Effector CD4-positive, alpha-beta T cell (primary cell): ENCODE measurements at places on chromosomes 1 and 21.

- DNase-seq, result peak; percentile 60
These were observed 17.7 kb downstream of the TINAGL1 start for GRCh38 chr1:31593770-31594632.

- DNase-seq, result no peak
These were observed 53.8 kb downstream of the PLPP3 start for GRCh38 chr1:56525489-56526041.

DNA sequence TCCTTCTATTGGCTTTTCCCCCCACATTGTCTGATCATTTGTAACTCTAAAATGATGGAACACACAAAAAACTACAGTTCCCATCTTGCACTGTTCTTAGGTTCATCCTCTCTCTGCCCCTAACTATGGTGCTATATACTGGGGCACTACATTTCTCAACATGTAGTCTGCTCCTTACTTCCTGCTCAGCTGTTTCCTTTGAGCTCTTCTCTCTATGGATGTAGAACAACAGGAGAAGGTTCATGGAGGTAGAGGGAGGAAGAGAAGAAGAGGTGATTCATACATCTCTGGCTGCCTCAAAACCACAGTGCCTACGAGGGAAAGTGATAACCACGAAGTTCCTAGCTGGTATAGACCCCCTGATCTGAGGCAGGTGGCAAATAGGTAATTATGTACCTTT, 7.0 kb upstream of the C1orf146 start:
- no peak for DNase-seq

DNA sequence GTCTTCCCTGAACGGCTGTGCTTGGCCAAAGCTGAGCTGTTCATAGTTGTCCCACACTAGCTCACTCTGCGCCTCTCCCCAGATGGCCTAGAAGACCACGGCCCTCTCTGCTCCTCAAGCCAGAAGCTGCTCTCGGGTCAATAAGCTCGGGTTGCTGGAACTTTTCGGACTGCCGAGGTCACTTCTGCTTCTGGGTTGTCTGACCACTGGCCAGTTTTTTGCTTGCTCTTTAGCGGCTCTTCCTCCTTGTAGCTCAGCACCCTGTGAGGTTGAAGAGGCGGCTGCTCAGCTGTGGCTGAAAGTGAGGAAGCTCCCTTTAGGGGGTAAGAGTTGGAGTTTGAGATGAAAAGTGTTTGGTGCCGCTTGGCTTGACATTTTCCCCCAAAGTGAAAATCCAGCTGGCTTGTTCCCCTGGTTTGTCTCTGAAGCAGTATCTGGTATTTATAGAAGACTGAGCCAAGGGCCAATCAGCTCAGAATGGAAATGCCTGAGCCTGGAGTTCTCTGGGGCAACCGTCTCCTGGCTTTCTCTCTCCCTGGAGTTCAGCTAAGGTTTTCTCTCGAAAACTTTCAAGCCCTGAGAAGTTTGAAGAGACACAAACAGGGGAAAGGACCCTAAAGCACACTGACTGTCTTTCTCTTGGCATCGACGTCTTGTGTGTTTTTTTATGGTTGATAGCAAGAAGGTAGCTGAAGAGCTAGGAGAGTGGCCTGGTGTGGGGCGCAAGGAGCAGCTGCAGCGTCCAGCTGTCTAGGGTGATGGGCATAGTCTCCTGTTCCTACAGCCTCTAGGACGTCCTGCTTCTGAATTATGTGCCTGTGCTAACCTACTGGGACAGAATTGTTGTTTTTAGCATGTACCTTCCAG, 72.0 kb downstream of the SYT6 start:
- no peak for DNase-seq

DNA sequence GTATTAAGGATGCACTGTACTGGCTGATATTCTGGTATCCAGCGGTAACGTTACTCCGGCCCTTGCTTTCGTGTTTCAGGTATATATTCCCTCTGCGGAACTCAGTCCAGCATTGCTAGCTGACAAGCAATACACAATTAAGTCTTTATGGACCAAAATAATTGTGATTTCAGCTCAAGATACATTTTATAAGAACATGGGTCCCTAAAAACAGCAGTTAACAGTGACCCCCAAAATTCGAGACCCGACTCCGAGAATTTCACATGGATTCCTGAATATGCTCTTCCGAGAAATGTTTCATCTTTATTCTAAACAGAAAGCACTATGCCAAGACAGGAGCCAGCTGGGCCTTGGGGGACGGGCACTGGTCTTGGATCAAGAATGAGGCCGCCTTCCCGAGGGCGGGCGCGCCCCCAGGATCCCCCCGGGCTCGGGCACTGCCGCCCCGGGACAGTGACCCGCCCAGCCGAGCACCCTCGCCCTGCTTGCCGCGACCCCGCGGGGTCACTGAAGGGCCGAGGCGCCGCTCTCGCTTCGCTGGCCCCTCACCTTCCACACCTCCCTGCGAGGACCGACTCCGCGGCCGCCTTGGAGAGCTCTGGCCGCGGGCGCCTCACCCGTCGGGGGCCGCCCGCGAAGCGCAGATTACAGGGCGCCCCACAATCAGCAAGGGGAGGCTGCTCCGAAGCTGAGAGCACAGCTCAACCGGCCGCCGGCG, 610 bp downstream of the SCYL3 start:
- DNase-seq, result no peak

DNA sequence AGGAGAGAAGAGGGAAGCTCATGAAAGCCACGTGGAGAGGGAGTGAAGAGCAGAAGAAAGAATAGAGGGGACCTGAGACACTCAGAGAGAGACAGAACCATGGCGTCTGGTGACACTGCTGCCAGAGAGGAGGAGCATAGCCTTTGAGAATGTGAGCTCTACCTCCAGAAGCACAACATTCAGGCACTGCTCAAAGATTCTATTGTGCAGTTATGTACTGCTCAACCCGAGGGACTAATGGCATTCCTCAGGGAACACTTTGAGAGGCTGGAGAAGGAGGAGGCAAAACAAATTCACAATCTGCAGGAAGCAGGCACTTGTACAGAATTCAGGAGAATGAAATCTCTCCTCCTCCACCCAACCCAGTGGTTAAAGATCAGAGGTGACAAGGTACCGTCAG, 45.1 kb downstream of the BTBD8 start:
- no peak for DNase-seq

DNA sequence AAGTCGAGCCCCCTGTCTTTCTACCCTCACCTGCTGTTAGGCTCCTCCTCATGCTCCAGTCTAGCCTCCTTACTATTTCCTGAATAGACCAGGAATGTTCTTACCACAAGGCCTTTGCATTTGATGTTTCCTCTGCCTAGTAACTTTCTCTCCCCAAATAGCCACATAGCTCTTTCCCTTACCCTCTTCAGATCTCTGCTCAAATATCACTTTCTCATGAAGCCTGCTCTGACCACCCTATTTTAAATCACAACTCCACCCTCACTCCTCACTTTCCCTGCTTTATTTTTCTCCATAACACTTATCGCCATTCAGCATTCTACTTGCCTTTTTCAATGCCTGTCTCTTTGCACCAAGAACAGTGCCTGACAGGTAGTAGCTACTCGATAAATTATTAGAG, 6.6 kb upstream of the CDCA8 start:
- no peak for DNase-seq

- no peak for DNase-seq
These were observed 53.3 kb downstream of the NENF start for GRCh38 chr1:212485913-212486618.

DNA sequence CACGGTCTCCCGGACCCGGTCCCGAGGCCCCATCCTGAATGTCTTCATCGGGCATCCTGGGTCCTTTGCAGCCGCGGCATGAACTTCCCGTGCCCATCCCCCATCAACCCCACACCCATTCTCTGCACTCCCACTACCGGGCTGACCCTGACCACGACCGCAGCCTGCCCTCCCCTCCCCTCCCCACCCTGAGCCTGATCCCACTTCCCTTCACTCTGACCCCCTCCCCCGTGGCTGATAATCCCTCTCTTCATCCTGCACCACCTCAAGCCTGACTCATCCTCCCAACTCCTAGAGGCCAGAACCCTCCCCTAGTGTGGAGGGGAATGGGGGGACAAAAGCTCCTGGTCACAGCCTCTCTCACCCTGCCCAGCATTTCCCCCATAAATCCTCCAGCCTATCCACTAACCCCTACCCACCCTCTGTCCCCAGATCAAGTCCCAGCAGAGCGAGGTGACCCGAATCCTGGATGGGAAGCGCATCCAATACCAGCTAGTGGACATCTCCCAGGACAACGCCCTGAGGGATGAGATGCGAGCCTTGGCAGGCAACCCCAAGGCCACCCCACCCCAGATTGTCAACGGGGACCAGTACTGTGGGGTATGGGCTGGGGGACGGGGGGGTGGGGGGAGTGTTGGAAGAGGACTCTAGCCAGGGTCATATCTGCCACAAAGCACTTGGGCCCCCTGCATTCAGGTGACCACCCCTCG, 602 bp downstream of the SH3BGRL3 start:
- no peak for DNase-seq

DNA sequence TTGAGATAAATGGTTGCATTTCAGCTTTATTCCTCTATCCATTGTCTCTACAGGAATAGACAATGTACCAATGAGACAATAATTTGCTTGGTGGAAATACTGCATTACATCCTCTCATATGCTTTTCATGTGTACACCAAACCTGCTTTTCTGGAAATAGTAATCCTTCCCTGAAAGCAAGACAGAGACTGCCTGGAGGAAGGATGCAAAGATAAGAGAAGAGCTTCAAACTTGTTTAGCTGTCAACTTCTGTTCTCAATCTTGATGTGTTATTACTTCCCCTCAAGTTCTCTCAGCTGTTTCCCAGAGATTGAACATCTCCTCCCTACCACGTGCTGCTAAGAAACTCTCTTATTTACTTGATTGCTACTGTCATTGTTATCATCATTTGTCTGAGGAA, 1125.4 kb upstream of the TMPRSS15 start:
- no peak for DNase-seq

- DNase-seq, result no peak
These were observed 60.1 kb downstream of the MAP10 start for GRCh38 chr1:232865102-232865931.

- DNase-seq, result no peak
These were observed 440 bp upstream of the LENEP start for GRCh38 chr1:154992721-154993571.

DNA sequence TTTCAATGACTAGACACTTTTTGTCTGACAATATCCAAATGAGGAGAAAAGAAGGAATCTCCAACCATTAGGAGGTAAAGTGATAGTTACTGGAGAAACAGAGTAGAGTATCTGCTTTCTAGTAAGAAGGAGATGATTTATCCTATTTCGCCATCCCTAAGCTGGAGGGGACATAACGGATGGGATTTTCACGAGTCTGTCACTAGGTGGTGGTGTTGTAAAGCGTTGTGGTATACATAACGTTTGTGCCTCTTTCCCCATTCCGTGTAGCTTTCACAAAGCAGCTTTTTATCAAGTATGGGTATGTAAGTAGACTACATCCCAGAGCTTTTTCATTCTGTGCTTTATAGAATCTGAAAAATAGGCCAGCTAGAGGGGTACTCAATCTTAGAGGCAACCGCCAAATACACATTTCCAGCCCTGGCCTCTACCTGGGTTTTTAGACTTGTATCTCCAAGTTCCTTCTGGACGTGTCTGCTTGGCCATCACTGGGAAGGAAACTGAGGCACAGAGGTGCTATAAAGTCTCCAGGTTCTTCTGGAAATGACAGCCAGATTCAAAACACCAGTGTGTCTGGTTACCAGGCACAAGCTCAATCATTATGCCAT, 33.3 kb upstream of the FAM3B start:
- peak; percentile 38 for DNase-seq

- DNase-seq, result no peak
These were observed 4.6 kb upstream of the ATP13A2 start for GRCh38 chr1:17016317-17016661.

- no peak for DNase-seq
These were observed 441.1 kb downstream of the SETD4 start for GRCh38 chr21:35619184-35619583.

DNA sequence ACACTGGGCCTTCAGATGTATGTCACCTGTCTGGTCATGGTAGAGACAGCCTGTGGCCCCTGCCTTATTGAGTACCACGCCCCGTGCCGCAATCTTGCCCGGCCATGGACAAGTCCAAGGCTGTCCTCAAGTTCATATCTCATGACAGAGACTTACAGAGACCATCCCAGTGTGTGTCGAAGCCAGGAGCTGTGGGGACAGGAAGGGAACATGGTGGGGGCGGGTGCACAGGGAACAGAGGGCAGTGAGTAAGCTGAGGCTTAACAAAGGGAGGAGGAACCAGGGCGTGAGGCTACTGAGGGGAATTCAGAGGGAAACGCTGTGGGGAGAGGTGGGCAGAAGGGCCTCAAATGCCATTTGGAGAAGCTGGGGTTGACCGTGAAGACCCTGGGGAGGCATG, 75.8 kb downstream of the ALPL start:
- no peak for DNase-seq

DNA sequence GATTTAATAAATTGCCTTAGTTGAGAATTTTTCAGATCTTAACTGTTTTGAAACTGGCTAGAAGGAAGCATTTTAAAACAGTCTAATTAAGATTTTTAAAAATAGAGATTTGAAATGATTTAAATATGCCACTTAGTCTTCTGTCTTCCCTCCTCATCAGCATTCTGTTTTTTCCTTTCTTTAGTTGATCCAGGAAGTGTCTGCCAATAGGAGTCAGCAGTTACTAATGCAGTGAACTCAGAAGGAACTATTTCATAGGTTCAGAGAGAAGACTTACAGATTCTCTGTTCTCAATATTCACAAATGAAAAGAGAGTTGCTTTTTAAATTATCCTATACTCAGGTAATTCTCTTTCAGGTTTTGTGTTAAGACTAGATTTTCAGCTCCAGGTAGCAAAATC, 84.5 kb downstream of the RPS6KC1 start:
- DNase-seq, result no peak

DNA sequence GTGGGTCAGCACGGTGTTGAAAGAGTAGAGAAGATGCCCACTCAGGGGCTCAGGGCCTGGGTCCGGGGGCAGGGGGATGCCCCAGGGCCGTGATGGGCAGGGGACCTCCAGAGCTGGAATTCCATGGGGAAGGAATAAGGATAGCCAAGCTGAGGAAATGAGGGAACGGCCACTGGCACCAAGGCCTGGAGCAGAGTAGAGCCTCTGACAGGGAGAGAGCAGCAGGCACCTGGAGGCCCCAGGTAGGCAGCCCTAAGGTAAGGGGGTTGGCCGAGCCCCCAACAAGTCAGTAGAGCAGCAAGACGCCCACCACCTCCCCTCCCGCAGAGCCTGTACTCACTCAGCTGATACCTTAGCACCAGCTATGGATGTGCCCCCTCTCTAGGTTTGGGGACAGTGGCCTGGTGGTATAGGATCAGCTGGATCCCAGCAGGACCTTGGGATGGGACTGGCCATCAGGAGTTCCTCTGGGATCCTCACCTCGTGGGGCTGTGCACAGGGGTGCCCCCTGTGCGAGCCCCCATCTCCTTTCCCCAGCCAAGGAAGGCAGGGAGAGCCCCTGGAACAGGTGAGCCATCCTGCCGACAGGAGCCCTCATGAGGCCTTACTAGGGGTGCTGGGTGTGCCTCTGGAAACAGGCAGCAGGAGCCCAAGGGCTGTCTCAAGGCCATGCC, 21.0 kb upstream of the ARF1 start:
- DNase-seq, result no peak

GRCh38 chr1:39337067-39337466, 132.6 kb downstream of the MACF1 start:
- DNase-seq, result no peak
